ENCODE measurements at places on chromosomes 6 and 20.

DNA sequence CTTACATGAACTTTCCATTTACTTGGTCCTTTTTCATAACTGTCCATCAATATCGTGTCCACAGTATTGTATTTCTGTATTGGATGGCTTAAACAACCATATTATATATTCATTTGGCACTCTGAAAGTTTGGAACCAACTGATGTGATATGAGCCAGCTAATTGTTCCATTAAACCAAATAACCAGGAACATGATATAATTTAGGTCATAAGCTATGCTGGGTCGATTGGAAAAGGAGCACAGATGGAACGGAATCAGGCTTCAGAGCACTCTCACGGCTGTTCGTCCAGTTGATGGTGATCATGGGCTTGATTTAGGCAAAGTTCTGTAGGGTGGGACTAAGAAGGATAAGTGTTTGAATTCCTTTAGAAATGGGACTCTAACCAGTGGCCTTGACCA lies 142.7 kb downstream of the DNAH8 start:
- no peak for DNase-seq

- no peak for DNase-seq
Observed at GRCh38 chr6:167896648-167897047, 69.9 kb downstream of the AFDN start.

- DNase-seq = no peak
Observed at GRCh38 chr20:50399917-50400704, 110.1 kb upstream of the PTPN1 start.

DNA sequence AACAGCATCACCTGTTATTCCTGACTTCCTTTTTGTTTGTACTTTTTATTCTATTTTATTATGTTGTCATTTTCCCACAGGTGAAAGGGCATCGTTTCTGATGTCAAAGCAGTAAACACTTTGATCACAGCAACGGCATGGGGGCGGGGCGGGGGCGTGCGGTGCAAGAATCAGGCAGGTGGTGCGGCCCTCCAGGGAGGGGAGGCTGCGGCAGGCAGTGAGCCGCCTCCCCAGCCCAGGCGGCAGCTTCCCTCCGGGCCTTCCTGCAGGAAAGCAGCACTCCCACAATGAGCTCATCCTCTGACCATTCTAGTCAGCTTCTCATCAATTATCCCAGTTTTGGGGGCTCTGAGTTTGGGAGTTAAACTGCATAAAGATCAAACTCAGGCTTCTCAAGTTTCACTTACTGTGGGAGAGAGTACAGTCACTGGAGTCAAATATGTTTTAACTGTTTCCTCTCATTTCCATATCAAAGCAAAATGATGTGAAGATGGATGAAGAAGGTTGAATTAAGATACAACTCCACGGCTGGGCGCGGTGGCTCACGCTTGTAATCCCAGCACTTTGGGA lies 608.4 kb upstream of the AGPAT4 start:
- DNase-seq = no peak

DNA sequence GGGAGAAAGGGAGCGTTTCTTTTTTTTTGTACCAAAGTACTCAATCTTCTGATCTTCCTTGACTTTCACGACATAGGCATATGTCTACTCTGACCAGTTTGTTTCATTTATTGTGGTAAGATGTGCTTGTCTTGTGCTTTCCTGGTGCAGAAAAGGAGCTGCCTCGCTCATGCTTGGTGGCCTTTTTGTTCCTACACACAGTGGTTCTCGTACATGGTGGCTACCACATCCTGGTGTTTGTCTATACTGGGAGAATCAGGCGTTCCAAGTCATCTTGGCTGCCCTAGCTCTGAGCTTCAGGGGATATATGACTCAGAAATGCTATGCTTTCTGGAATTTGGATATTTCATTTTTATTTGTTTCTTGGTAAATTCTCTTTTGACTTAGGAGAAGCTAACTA lies 31.8 kb downstream of the MYB start:
- DNase-seq = no peak

DNA sequence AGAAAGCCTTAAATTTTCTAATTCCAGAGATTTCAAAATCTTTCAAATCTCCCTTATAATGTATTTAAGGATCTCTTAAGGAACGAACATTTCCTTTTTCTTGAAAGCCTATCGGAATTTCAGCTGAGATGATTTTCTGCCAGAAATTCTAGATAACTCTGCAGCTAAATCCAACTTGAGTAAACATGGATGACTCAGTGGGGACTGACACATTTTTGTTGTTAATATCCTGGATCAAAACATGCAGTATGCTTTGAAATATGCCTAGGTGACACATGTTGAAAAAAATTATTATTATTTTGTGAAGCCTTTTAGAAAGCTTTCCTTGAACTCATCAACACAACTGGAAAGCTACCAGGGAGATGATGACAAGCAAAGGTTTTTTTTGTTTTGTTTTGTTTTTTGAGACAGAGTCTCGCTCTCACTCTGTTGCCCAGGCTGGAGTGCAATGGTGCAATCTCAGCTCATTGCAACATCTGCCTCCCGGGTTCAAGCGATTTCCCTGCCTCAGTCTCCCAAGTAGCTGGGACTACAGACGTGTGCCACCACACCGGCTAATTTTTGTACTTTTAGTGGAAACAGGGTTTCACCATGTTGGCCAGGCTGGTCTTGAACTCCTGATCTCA lies 140.1 kb upstream of the SNX9 start:
- DNase-seq = no peak
